Activated naive CD8-positive, alpha-beta T cell treated with anti-CD3 and anti-CD28 coated beads for 36 hours (primary cell): ENCODE measurements at places on chromosomes 7 and 10. TPM values are rescaled to one million over a fixed set of nuclear protein-coding genes. Genes with fewer than 3 reads are reported as not detected.

The PCLO gene
- not detected for total RNA-seq

The PPP1R3C gene
- total RNA-seq, result 0.36 TPM

GRCh38 chr10:61837755-61838171, 63.7 kb upstream of the ARID5B start:
- no peak for DNase-seq
- no peak overlapping the region for H3K27ac ChIP-seq
- no peaks in the 10 kb centered on the region for H3K27me3 ChIP-seq
- H3K4me1 ChIP-seq, result peaks cover 12% of the 10 kb centered on the region
- H3K36me3 ChIP-seq, result no peaks in the 10 kb centered on the region
- H3K4me3 ChIP-seq, result no peak overlapping the region

DNA sequence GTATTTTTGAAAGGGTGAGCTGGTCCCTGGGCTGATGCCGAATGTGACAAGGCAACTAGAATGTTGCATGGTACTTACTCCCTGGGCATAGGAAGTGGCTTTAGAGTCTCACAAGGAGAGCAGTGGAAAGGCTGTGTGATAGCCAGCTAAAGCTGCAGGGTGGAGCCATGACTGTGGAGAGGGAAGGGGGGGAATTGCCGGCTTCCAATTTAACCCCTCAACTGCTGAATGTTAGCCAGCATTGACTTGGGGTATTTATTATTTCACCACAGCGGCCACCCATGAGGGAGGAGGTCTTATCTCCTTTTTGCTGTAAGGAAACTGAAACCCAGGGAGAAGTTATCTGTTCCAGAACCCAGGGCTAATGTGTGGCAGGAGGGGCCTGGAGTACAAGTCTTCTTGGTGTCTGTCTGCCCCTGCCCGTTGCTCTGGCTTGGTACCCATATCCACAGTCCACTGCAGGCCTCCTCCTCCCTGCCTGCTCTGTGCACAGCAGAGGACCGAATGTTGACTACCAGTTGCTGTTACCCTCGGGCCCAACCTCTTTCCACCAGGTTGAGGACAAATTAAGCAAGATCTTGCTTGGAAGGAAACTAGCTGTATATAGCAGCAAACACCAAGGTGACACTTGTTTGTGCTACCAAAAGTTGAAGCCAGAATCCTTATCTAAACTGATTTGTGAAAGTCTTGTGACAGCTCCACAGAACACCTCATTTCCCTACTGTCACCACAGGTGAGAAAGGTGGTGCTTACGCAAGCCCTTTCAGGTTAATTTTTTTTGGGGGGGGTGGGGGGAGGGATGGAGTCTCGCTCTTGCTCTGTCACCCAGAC, 37.6 kb downstream of the WBP1L start:
- H3K4me1 ChIP-seq, result peaks cover 57% of the 10 kb centered on the region
- no peak overlapping the region for H3K27ac ChIP-seq
- DNase-seq, result no peak
- H3K4me3 ChIP-seq, result no peak overlapping the region
- no peaks in the 10 kb centered on the region for H3K27me3 ChIP-seq

- no peaks in the 10 kb centered on the region for H3K36me3 ChIP-seq
- H3K4me1 ChIP-seq, result no peaks in the 10 kb centered on the region
- no peaks in the 10 kb centered on the region for H3K27me3 ChIP-seq
- no peak overlapping the region for H3K4me3 ChIP-seq
- no peak overlapping the region for H3K27ac ChIP-seq
- no peak for DNase-seq
Observed at GRCh38 chr7:8579661-8580194, 146.3 kb downstream of the NXPH1 start.

- H3K4me3 ChIP-seq, result no peak overlapping the region
- H3K4me1 ChIP-seq, result no peaks in the 10 kb centered on the region
- DNase-seq, result no peak
- H3K36me3 ChIP-seq, result no peaks in the 10 kb centered on the region
- H3K27me3 ChIP-seq, result peaks cover 10% of the 10 kb centered on the region
- no peak overlapping the region for H3K27ac ChIP-seq
Observed at GRCh38 chr10:97583476-97583875, 713 bp upstream of the HOGA1 start.

- no peaks in the 10 kb centered on the region for H3K36me3 ChIP-seq
- no peak overlapping the region for H3K4me3 ChIP-seq
- peak overlapping the region; percentile 63 for H3K27ac ChIP-seq
- peak; percentile 37 for DNase-seq
- H3K4me1 ChIP-seq, result peaks cover under 1% of the 10 kb centered on the region
Observed at GRCh38 chr7:76262683-76263402, 39.6 kb upstream of the HSPB1 start.

GRCh38 chr10:60522617-60523016, 132.9 kb upstream of the ANK3 start:
- no peak overlapping the region for H3K27ac ChIP-seq
- no peaks in the 10 kb centered on the region for H3K27me3 ChIP-seq
- H3K4me1 ChIP-seq, result no peaks in the 10 kb centered on the region
- H3K36me3 ChIP-seq, result no peaks in the 10 kb centered on the region
- DNase-seq, result no peak
- H3K4me3 ChIP-seq, result no peak overlapping the region

GRCh38 chr7:111756687-111757178, 194.4 kb upstream of the IMMP2L start:
- H3K27ac ChIP-seq, result no peak overlapping the region
- no peaks in the 10 kb centered on the region for H3K36me3 ChIP-seq
- DNase-seq, result no peak
- peaks cover 6% of the 10 kb centered on the region for H3K27me3 ChIP-seq

DNA sequence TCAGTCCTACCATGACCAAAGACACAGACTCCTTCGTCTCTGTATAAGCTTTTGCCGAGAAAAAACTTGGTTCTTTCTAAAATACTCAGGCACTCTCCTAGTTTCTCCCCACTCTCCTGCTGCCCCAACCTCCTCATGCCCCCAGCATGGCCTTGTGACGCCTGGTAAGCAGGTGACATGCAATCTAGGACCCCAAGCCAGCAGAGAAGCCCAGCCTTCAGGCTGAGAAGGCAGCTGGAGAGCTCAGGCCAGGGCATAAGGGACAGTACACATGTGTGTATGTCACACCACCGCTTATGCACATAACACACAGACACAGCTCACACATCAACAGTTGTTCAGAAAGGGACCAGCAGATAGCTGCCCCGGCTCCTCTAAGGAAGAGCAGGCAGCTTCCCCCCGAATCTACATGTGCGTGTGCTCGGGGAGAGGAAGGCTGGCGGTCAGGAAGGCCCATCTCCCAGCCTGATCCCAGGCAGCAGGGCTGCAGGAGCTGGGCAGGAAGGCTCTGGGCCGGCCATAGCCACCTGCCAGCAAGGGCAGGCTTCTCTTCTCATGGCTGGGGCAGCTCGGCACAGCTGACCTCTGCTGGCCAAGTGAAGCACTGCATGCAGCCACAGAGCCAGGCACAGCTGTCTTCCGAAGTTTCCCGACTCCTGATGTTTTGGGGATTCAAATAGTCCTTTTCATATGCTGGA, 8.5 kb downstream of the DDX56 start:
- peak overlapping the region; percentile 38 for H3K27ac ChIP-seq
- peaks cover 38% of the 10 kb centered on the region for H3K36me3 ChIP-seq
- peak; percentile 53 for DNase-seq
- H3K4me1 ChIP-seq, result peaks cover 32% of the 10 kb centered on the region

- no peaks in the 10 kb centered on the region for H3K27me3 ChIP-seq
- H3K27ac ChIP-seq, result no peak overlapping the region
- peaks cover 20% of the 10 kb centered on the region for H3K36me3 ChIP-seq
- H3K4me3 ChIP-seq, result no peak overlapping the region
Observed at GRCh38 chr10:68049289-68050078, 25.6 kb downstream of the HERC4 start.

The FFAR4 gene
- not detected for total RNA-seq

DNA sequence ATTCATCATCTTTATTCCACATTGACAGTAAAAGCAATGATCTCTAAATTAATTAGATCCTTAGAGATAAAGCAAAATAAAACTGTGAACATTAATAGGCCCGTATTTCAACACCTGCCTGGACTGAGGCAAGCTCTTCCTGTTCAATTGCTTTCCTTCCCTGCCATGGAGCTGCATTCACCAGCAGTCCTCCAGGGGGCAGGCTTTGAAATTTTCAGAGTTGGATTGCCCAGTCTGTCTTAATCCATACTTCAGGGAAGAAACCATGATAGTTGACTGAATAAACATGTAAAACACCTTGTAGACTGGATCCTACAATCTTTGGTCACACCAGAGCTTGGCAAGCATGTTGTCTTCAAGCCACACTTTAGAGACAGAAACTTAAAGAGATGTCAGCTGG, 936.6 kb downstream of the NRG3 start:
- no peak overlapping the region for H3K4me3 ChIP-seq
- H3K4me1 ChIP-seq, result no peaks in the 10 kb centered on the region
- H3K27ac ChIP-seq, result no peak overlapping the region
- H3K27me3 ChIP-seq, result no peaks in the 10 kb centered on the region
- no peak for DNase-seq

The POLR2J2 gene
- 6.9 TPM for total RNA-seq

GRCh38 chr7:105723572-105723971, 142.3 kb upstream of the EFCAB10 start:
- no peaks in the 10 kb centered on the region for H3K4me1 ChIP-seq
- H3K36me3 ChIP-seq, result no peaks in the 10 kb centered on the region
- H3K4me3 ChIP-seq, result no peak overlapping the region
- DNase-seq, result no peak
- no peaks in the 10 kb centered on the region for H3K27me3 ChIP-seq
- H3K27ac ChIP-seq, result no peak overlapping the region

DNA sequence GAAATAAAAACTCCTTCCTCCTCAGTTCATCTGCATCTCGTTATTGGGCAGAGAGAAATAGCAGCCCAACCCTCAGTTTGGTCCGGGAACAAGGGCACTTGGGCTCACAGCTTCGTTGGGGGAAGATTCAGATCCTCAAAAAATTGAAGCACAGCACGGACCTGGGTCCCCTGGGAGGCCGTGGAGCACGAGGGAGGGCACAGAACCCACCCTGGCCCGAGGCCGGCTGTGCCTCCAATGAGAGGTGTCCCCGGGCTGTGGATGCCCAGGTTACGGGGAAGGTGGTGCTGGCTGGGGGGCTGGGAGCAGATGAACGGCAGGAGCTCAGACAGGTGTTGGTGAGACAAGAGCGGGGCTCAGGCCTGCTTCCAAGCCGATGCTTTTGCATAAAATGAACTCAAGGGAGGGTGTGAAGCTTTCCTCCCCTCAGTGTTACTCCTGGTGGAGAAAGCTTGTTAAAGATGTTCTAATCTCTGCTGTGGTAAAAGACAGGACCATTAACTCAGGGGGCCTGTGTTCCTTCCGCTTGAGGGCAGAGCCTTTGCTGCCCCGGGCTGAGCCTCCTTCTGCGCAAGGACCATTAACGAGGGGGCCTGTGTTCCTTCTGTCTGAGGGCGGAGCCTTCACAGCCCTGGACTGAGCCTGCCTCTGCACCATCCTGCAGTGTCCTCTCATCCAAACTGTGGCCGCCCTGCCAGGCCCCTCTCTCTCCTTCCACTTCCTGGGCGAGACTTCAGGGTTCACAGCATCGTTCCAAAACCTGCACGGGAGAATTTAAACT, 302.2 kb downstream of the ADARB2 start:
- H3K4me3 ChIP-seq, result no peak overlapping the region
- H3K4me1 ChIP-seq, result no peaks in the 10 kb centered on the region
- H3K27ac ChIP-seq, result no peak overlapping the region
- peaks cover 20% of the 10 kb centered on the region for H3K27me3 ChIP-seq

The MCM10 gene
- total RNA-seq, result 89.3 TPM
